ENCODE measurements at places on chromosomes 1 and 21.

- no peak for DNase-seq
Measured at GRCh38 chr1:241696815-241697639, 44.9 kb downstream of the WDR64 start.

DNA sequence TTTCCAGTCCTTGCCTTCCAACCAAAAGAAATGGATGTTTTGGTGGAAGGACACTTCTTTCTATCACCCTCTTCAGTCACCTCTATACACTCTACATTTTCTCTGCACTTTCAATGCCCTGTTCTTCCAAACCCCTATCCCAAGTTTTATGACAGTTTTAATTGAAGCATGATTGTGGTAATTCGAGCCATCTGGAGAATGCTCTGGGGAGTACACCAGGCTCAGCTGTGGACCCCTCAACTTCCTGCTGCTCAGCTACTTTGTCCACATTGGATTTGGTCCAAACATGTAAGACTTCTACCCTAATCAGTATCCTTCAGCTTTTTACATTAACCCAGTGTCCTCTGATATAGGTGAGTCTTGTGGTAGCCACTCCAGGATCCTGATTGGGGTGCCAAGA lies 129.6 kb downstream of the SYT2 start:
- no peak for DNase-seq

DNA sequence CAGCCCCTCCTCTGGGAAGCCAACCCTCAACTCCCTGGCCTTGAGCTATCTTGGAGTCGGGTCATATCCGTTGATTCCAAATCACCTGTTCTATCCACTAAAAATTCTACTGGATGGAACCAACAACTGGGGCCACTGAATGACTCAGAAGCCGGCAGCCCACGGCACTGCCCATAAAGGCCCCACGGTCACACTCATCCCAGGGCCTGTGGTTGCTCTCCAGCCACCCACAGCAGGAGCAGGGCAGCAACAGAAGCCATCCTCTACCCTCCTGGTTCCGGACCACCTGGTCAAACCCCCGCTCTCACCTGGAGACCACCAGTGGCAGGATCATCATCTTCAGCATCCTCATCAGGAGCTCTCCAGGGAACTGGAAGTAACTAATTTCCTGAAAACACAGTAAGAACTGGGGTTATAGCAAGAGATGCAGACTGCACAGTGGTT lies 8.4 kb downstream of the SLC1A7 start:
- no peak for DNase-seq

DNA sequence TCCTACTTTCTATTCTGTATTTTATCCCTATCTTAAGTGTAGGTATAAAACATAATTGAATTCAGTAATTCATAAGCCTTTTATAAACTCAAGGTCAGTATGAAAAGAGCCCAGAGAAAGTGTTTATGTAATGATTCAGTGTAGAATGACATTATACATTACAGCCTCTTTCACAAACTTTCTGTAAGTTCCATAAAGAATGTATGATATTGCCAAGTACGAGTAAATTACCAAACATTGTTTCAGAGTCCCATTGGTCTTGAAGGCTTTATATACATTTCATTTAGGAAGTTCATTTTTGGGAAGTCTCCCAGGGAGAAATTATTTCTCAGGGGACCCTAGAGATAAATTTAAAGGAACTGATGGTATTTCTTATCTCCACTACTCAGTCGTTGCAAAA lies 37.8 kb upstream of the VAMP3 start:
- DNase-seq = no peak

DNA sequence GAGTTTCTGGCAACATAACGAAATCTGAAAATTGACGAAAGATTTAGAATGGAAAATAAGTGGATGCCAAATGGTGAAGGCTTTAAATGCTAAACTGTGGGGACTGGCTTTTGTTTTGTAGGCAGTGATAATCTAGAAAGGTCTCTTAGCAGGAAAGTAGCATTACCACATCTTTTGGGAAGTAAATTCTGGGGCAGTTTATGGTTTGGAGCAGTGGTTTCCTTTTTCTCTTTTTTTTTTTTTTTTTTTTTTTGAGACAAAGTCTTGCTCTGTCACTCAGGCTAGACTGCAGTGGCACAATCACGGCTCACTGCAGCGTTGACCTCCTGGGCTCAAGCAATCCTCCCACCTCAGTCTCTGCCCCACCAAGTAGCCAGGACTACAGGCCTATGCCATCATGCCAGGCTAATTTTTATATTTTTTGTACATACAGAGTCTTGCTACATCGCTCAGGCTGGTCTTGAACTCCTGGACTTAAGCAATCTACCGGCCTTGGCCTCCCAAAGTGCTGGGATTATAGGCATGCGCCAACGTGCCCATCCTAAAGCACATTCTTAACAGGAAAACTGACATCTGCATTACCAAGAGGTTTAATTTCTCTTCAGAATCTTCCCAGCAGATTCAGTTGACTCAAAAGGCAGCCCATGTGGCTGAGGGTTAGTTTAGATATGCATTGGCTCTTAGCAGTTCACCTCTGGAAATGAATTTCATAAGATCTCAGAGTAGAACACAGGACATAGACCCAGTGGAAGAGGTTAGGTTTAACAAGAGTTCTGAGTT lies 32.9 kb downstream of the C21orf91 start:
- DNase-seq = no peak

- DNase-seq = no peak
Measured at GRCh38 chr1:168099337-168099801, 37.4 kb downstream of the GPR161 start.

DNA sequence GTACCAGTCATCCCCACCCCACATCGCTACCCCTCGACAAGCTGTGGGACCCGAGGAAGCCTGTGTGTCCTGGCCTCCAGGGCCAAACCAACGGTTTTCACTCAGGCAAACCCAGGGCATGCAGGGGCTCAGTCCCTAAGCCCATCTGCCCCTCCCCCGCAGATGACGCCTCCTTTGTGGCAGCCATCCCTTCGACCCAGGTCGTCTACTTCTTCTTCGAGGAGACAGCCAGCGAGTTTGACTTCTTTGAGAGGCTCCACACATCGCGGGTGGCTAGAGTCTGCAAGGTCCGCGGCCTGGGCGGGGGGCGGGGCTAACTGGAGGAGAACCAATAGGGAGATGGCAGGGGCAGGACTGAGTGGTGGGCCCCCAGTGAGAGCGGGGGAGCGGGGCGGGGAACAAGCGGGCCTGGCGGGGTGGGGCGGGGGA lies 7.4 kb downstream of the SEMA4A start:
- no peak for DNase-seq

- DNase-seq = peak; percentile 49
Measured at GRCh38 chr21:36429947-36430546, 44.9 kb downstream of the CHAF1B start.

DNA sequence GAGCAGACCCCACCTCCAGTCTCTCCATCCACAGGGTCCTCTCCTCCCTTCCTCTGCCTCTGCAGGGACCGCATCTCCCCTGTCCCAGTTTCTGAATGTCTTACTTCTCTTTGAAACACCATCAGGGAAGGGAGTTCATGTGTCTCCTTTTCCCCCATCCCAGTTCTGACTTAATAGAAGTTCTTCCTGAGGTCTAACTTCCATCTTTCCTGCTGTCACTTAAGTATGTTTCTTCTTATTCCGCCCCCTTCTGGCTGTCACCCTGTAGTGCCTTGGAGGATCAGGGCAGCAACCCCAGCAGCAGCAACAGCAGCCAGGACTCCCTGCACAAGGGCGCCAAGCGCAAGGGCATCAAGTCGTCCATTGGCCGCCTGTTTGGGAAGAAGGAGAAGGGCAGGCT lies 29.3 kb downstream of the MYOG start:
- DNase-seq = no peak

DNA sequence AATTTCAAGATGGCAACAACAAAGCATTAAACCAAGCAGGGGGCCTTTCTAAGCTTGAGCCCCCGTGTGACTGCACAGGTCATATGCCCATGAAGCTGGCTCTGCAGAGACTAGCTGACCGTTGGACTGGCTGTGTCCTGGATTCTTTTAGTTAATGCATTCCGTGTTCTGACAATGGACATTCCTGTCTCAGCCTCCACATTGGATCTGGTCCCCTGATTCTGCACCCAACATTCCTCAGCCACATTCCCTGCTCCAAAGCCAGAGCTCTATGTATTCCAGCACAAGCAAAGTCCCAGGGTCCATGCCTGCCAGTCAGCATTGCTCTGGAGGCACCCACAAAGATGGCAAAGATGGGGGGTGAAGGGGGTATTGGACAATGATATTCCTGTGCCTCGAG lies 5.1 kb upstream of the NAV1 start:
- no peak for DNase-seq

DNA sequence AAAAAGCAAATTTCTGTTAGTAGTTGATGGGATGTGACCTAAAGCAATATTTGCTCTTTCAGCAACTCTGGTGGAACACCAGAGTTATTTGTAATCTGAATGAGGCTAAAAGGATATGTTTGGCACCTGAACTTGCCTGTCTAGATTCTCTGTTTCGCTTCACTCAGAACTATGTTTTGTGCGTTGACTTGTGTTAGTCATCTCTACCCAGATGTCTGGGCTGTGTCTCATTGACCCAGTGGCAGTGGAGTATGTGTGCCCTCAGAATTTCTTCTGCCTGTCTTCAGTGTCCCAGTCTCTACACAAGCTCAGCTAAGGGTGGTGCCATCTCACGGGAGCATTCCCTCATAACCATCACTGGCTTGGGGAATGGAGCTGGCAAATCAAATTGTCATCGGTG lies 13.9 kb downstream of the KCNK1 start:
- DNase-seq = peak; percentile 33

DNA sequence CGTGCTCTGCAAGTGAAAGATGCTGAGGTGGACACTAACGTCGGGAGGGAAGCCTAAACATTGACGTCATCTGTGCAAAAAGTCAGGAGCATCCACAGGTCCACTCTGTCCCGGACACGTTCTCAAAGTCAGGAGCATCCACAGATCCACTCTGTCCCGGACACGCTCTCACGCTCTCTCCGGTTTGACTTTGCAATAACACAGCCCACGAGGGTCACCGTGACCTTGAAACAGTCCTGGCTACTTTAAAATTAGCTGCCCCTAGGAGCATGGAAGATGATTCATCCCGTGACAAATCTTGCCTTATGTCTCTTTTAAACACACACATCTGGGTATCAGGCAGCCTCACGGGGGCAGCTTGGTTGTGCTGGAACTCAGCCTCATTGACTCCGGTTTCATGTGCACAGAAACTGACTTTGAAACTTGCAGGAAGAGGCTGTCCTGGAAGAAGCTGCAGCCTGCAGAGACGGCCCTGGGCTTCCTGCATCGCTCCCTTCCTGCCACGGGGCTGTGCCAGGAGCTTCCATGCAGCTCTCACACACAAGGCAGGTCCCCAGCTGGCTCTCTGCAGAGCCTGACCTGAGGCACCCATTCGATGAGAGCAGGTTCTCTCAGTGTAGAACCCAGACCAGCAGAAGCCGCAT lies 18.1 kb upstream of the COL18A1 start:
- DNase-seq = no peak

DNA sequence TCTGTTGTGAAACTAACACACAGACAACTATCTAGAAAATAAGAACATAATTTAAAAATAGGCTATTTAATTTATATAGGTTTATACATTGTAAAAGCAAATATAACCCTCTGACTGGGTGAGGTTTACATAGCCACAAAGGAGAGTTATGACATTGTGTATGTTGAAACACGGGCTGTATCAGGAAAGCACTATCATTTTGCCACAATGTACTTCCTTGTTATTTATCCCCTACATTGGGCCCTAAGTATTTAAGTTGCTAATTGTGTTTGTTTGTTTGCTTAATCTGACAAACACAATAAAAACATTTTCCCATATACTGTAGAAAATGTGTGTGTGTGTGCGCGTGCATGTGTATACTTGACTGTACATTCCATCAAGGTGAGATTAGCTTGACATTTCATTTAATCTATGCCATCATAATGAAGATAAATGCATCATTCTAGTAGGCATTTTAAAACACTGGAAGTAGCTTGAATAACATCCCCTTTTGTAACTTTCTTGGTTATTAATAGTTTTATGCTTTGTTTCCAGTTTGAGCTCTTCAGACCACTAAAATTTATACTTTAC lies 72.1 kb downstream of the RGS13 start:
- DNase-seq = no peak

GRCh38 chr1:200628223-200628881 lies 7.8 kb upstream of the KIF14 start:
- peak; percentile 78 for DNase-seq

- DNase-seq = no peak
Measured at GRCh38 chr1:59816318-59816878, 1.6 kb downstream of the HOOK1 start.

DNA sequence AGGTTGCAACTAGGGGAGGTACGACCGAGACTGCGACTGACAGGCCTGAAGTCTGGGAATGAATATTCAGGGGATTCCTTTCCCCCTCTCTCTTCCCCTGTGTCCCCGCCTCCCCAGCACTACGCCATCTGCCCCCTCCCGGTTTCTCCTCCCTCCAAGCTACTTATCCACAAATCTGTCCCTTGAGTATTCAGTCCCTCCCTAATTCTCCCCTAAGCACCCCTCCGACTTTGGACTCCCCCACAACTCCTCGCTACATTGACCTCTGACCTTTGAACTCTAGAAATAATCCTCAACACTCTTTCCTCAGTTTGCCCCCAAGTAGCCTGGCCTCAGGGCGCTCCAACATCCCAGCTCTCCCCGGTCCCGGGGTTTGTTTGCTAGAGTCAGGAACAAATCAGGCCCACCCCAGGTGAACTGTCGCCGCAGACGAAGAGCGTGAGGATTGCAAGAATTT lies 393 bp downstream of the LYSMD1 start:
- no peak for DNase-seq

GRCh38 chr1:44584167-44584566 lies 90.1 kb downstream of the TMEM53 start:
- no peak for DNase-seq

- no peak for DNase-seq
Measured at GRCh38 chr1:21621761-21622436, 47.3 kb downstream of the RAP1GAP start.

- no peak for DNase-seq
Measured at GRCh38 chr1:178612261-178612660, 99.4 kb downstream of the TEX35 start.

Data from GM12864 (cell line).